Hematopoietic multipotent progenitor cell (in vitro differentiated cells): ENCODE measurements at places on chromosomes 2 and 18.

GRCh38 chr2:119005555-119005954 lies 63.6 kb downstream of the MARCO start:
- no peak for DNase-seq

DNA sequence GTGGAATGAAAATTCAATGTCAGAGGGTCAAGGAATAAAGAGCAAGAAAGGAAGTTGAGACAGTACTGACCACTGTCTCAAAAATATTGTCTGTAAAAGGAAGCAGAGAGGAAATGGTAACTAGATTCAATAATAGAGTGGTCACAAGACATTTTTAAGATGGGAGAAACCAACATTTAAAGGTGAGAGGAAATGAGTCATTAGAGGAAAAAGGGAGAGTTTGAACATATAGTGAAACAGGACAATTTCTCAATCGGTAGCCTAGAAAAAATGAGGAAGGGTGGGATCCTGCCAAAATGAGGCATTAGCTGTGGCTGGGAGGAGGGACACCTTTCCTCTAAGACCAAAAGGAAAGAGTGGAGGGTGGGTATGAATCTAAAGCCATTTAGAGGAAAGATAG lies 288.5 kb downstream of the SP3 start:
- no peak for DNase-seq

DNA sequence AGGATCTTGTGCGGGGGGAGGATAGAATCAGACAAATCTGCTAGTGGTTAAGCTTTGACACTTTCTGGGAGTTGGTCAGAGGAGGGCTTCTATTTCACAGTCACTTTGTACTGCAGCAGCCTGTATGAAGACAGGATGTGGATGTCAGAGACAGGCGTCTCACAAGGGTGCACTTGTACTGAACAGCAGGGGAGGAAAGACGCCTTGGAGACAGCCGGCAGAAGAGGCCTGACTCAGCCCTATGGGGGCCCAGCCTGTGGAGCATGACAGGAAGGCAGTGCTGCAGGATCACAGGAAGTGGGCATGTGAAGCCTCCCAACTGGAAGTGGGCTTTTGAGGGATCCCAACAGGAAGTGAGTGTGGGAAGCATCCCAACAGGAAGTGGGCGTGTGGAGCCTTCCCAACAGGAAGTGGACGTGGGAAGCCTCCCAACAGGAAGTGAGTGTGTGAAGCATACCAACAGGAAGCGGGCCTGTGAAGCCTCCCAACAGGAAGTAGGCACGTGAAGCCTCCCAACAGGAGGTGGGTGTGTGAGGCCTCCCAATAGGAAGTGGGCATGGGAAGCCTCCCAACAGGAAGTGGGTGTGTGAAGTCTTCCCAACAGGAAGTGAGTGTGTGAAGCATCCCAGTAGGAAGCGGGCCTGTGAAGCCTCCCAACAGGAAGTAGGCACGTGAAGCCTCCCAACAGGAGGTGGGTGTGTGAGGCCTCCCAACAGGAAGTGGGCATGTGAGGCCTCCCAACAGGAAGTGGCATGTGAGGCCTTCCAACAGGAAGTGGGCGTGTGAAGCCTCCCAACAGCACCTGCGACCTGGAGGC lies 212.3 kb downstream of the SNTG2 start:
- DNase-seq, result no peak

DNA sequence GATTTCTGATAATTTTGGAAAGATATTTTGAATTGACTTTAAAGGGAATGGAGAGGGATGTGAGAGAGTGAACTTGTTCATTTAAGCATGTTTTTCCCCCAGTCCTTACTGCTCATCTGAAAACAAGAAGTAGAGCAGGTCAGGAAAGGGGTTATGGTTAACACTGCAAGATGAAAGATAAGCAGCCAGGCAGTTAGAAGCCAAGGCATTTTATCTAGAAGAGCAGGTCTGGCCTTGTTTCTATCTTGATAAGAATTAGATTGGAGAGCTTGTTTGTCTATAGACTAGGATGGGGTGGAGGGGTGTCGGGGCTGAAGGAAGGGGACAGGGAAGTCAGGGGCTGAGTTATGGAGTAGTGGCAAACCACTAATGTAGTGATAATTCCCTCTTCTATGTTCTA lies 171.6 kb downstream of the IKZF2 start:
- no peak for DNase-seq

- no peak for DNase-seq
Measured at GRCh38 chr2:2762913-2763312, 431.8 kb upstream of the MYT1L start.

DNA sequence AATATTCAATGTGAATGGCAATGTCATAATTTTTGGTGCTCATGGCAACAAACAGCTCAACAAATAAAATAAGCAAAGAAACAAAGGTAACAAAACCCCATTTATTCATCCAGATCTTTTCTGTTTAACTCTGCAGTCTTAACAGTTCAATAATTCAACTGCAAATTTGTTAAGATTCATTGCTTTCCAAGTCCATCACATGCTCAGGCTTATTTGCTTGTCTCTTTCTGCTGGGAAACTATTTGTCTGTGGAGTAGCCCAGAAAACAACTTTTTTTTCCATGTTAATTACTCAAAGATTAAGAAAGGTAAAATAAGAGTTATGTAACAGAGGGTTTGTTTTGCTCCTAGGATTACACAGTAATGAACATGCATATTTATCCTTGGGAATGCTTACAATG lies 92.6 kb upstream of the PNPT1 start:
- no peak for DNase-seq

DNA sequence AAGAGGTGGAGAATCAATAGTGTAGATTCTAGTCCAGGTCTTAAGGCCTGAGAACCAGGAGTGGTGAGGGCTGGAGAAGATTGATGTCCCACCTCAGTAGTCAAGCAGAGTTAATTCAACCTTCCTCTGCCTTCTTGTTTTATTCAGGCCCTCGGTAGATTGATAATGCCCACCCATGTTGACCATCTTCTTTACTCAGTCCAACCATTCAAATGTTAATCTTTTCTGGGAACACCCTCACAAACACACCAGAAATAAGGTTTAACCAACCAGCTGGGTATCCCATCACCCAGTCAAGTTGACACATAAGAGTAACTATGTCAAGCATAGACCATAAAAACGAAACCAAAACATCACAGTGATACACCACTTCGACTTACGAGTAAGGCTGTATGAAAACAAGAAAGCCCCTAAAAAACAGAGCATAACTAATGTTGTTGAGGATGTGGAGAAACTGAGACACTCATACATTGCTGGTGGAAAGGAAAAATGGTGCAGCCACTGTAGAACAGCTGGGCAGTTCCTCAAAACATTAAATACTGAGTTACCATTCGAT lies 57.5 kb downstream of the SLC35F5 start:
- DNase-seq, result no peak

DNA sequence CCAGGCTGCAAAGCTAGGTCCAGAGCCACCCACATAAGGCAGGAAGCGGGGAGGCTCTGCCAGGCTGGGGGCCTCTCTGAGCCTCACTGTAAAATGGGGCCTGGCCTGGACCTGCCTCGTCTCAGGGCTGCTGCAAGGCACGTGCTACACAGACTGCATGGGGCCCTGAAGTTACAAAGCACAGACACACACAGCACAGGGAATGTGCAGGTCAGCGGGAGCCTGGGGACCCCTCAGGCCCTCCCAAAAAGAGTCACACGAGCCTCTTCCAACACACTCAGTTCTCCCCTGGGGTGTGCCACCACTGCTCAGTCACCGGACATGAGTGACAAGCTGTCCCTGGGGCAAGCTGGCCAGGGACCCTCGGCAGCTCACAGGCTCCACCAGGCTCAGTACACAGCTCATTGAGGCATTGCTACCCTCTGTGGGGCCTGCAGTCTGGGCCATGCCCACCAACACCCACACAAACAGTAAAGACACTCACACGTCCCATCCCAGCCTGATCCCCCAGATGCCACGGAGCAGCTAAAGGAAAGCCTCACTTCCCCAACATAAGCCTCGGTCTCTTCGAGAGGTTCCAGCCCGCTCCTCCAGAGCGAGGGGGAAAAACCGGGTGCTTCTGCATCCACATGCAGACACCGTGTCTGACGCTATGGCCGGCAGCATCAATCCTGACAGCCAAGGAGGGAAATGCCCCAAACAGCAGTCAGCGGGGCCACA lies 33.7 kb downstream of the BOK start:
- DNase-seq, result no peak

DNA sequence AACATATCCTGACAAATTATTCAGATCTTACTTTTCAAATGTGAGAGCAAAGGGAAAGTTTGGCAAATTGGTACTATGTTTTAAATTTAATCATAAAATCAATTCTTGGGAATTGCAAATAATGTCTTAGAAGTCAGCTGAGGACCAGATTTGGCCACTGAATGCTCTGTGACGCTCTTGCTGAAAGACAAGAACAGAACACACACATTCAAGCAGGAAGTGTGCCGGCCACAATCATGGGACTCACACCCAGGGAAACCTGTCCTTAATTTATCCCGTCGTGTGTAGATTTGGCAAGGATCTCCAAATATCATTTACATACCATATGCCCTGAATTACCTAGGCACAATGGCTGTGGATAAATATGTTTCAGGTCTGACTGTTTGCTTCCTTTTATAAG lies 253.1 kb downstream of the TCF4 start:
- DNase-seq, result no peak

DNA sequence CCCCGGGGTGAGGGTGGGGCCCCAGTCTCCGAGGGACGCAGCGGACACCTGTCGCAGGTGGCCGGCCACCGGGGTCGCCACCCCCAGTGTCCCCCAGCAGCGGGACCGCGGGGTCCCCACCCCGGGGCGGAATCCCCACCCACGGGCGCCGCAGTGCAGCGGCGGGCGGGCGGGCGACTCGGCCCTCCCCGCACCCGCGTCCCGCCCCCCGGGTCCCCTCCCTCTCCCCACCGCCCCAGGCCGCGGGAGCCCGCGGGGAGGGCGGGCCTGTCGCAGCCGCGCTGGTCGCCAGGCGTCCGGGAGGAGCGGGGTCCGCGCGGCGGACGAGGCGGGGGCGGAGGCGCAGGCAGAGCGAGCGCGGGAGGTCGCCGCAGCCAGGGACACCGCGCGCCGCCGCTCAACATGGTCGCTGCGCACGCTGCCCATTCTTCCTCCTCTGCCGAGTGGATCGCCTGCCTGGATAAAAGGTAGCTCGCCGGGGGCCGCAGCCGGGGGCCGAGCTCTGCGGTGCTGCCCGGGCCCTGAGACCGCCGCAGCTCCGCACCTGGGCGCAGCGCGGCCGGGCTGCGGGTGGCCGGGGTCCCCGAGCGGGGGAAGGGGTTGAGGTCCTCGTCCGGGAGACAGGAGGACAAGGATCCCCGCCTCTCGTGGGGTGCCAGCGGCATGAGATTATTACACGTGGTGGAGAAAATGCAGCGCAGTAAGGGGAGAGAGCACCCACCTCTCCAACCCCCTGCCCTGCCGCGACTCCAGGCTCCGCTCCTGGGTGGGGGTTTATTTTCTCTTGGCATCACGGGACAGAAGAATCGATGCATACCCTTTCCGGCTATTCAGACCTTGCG lies at the start of gene RAPGEF4:
RAPGEF4 (plus strand) TSS at position 264 of the 842 bp plus-strand sequence; CDS start at position 403, 139 bp downstream.
- DNase-seq, result no peak

- DNase-seq, result no peak
Measured at GRCh38 chr2:222722327-222722946, 51.0 kb downstream of the MOGAT1 start.

DNA sequence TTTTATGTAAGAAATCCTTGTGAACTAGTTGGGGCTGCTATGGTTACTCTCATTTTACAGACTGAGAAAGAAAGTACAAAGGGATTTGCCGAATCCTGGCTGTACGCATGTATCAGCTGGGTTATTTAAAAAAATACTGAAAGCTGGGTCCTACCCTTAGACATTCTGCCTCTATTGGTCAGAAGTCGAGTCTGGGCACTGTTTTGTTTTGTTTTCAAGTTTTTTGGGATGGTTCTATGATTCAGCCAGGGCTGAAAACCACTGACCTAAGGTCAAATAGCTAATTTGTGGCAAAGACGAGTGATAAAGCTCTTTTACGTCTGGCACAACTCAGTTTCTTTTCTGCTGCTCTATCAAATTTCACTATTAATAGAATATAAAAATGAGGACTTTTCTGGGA lies 5.9 kb upstream of the SLC8A1 start:
- DNase-seq, result no peak

GRCh38 chr18:63844254-63844653 lies 43.3 kb upstream of the SERPINB2 start:
- no peak for DNase-seq

DNA sequence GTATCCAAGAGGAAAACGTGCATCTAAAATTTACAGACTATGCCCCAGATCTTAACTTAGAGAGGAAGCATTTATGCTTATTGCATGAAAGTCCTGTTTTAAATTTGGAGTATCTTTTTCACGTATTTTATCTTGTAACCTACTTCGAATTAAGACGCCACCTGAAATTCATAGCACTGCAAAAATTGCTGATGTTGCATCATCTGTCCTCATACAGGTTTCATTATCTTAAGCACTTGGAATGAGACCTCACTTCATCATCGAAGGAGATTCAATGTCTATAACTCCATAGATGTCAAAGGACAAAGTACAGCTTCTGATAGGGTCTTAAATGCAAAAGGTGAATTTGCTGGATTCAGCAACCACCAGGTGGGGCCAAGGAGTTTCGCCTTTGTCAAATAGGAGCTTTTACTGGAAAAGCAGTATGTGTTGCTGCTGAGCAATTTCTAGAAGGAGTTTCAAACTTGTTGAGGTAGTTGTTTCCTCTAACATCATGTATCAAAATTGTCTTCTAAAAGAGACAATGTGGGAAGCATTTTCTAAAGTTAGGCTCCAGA lies 106.4 kb upstream of the CCDC85A start:
- peak; percentile 32 for DNase-seq

- DNase-seq, result peak; percentile 4
Measured at GRCh38 chr2:65264821-65265670, 37.4 kb downstream of the ACTR2 start.

- peak; percentile 71 for DNase-seq
Measured at GRCh38 chr2:37653805-37654378, 17.6 kb downstream of the CDC42EP3 start.

- DNase-seq, result no peak
Measured at GRCh38 chr2:77398970-77399600, 123.1 kb downstream of the LRRTM4 start.

DNA sequence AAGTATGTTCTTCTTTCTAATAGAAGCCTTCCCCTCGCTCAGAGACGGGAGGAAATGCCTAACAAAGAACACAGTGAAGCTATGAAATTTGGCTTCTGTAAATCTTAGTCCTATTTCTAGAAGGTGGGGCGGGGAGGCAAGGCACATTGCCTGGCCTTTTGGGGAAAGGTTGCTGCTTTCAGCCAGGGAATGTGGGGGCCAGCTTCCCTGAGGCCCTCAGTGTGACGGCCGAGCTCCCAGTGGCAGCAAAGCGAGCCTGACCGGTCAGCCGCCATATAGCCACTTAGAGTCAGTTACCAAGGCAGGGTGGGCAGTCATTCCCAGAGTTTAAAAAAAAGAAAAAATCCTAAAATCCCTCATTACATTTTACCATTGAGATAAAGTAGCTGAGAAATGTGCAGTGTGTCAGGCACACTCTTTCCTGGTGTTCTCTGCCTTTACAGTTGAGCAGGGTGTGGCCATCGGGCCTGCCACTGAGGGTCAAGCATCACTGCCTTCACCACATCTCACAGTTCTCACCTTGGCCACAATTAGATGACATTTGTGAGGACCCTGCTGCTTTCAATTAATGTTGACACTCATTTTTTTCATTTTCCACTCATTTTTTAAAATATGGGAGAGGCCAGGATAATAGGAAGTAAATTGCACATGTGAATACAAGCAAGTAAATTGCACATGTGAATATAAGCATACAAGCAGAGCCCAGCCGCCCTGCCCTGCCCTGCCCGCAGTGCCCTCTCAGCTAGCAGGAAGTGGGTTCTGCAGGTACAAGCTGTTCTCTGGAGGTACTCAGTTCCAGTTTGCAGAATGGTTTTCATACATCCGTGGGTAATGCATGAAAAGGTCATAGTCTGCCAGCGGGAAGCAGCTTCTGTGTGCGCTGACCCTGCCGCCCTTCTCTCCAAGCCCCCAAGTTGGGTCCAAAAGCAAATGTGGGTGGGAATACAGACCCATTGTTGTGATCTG lies 76.9 kb downstream of the WDSUB1 start:
- DNase-seq, result no peak
